ENCODE measurements at places on chromosomes 2 and 18.
A peak's percentile ranks its signal among the peaks of the same experiment; 100 is the strongest.

GRCh38 chr2:227010433-227010832 lies 153.6 kb downstream of the COL4A4 start:
- no peak for DNase-seq

GRCh38 chr2:188765522-188766470 lies 208.4 kb upstream of the COL3A1 start:
- DNase-seq: no peak

- DNase-seq: no peak
Measured at GRCh38 chr18:69954719-69955480, 7.2 kb upstream of the CD226 start.

DNA sequence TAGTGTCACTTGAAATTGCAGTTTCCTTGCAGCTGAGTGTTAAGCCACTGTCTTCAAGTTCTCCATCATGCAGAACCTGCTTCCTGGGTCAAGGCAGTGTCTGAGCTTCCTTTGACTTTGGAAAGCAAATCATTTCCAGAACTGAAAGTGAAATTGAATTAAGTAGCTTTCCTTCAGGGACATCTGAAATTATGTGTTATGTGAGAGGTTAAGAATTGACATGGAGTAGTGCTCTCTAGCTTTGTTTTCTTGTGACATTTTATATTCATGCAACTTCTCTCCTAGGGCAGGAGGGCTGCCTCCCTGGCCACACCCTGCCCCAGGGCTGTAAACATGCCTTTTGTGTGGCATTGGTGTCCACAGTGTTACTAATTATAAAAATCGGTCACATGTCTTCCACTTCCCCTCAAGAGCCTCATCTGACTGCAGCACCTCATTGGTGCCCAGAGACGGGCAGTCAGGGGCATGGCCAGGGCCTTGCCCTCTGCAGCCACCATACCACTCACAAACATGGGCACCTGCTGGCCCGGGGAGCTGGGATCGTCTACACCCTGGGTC lies 14.4 kb downstream of the RAB12 start:
- peak; percentile 86 for DNase-seq

DNA sequence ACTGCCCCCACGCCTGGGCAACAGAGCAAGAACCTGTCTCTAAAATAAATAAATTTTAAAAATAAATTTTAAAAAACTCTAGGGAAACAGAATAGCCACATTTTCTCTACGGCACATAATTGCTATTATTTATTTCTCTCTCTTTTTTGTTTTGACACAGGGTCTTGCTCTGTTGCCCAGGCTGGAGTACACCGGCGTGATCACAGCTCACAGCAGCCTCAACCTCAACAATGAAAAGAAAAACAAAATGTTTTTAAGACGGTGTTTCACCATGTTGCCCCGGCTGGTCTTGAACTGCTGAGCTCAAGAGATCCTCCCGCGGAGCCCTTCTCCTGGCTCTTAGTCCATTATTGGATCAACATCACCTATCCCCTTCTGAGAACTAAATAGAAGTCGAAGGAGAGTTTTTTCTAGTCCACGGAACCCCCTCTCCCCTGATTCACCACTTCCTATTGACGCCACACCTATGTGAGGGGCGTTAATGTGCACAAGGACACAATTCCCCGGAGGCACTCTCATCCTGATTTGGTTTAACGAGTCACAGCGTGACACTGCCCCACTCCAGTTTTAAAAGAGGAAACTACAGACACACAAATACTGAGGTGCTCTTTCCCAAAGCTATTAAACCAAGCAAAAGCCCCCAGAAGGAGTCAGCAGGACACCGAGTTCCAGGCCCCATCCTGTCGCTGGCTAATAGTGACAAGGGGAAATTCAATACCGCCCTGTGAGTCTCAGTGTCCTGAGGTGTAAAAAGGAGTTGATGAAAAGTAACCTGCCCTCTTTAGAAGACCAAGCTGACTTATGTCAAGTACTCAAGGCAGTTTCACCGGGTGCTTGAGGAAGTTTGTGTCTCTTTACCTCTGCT lies 1.1 kb downstream of the NPC1 start:
- DNase-seq: peak; percentile 57

DNA sequence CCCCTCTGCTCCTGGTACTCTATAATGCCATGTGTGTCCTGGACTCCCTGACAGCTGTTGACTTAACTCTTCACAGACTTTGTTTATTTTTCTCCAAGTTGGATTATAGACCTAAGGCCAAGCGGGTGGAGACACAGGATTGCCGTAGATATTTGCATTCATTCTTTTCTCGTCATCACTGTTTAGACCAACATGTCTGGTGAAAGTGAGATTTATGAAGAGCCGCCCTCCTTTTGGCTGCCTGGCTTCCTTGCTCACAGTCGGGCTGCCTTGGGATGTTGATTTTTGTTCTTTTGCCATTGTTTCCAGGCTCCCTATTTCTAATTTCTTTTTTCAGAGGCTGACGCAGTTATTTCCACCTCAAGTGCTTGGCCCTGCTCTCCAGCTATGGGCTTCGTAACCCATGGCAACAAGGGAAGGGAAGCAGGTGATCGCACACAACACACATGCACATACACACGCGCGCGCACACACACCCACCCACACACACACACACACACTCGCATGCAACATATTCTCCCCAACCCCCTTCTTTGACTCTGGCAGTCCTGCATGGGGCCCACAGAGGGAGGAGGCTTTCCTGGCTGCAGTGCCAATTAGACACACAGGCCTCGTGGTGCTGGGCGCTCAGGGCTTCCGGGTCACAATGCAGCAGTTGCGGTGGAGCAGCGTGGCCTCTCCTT lies 296.5 kb downstream of the MTX2 start:
- DNase-seq: no peak

DNA sequence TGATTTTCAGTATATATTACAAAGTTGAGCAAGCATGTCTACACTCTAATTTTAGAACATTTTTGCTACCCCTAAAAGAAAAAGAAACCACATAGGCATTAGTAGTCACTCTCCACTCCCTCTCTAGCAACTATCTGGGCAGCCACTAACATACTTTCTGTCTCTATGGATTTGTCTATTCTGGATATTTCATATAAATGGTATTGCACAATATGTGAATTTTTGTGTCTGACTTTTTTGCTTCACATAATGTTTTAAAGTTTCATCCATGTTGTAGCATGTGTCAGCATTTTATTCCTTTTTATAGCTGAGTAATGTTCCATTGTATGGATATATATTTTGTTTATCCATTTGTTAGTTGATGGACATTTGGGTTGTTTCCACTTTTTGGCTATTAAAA lies 232.5 kb upstream of the CTAGE1 start:
- DNase-seq: no peak

GRCh38 chr2:157264099-157264498 lies 6.6 kb downstream of the GALNT5 start:
- DNase-seq: no peak

- no peak for DNase-seq
Measured at GRCh38 chr18:37409878-37410277, 155.7 kb downstream of the CELF4 start.

DNA sequence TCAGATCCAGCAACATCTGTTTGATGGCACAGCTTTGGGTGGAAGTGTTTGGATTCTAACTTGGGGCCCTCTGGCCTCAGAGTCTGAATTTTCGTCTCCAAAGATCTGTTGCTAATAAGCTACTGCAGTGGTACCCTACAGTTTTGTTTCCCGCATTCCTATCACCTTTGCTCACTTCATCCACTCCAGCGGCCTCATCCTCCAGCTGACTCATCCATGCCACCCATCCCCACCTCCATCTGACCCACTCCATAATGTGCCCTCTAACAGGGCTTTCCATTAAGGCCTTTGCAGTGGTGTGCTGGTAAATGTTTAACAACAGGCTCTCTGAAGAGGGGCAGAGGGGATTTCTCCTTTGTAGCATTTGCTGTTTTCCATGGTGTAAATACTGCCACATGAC lies 225.5 kb downstream of the TGIF1 start:
- no peak for DNase-seq

- DNase-seq: no peak
Measured at GRCh38 chr2:101815739-101816391, 118.4 kb downstream of the MAP4K4 start.

GRCh38 chr2:172204309-172204708 lies 101.6 kb upstream of the DLX2 start:
- DNase-seq: no peak

- DNase-seq: no peak
Measured at GRCh38 chr2:169806586-169806985, 7.9 kb downstream of the SSB start.

DNA sequence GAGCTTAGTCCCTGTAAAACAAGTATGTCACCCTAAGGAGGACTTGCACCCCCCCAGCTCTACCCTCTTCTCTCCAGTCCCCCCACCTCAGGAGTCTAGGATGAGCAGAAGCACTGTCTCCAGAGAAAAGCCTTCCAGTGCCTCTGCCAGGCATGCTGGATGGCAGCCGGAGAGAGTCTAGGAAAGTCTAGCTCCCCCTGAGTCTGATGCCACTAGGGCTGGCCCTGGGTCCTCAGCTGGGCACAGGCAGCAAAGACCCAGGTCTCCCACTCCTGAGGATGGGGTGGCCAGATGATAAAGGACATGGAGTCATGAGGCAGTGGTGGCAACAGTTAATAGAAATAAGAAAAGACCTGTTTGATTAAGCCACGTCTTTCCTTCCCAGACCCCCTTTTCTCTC lies 225.6 kb downstream of the CYP26B1 start:
- no peak for DNase-seq

DNA sequence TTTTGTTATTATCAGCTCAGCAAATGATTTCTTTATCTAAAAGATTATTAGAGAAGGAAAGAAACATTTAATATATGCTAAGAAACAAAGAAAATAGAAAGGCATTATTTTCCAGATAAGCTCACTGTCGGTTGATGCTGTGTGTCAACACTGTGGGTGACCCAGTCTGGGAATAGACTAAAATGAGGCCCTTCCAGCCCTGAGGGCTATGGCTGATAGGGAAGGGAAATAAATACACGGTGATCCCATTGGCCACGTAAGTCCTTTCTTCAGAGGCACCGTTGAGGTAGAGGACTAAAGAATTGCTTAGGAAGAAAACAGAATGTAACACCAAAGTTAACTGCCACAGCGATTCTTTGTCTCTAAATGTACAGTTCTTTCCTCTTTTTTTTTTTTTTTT lies 1.8 kb downstream of the ABCB11 start:
- DNase-seq: no peak

- no peak for DNase-seq
Measured at GRCh38 chr2:1072250-1072649, 121.6 kb downstream of the SNTG2 start.

- DNase-seq: no peak
Measured at GRCh38 chr2:166372046-166372445, 3.7 kb downstream of the SCN9A start.

GRCh38 chr2:82730811-82731210 lies 1728.3 kb downstream of the SUCLG1 start:
- DNase-seq: no peak

DNA sequence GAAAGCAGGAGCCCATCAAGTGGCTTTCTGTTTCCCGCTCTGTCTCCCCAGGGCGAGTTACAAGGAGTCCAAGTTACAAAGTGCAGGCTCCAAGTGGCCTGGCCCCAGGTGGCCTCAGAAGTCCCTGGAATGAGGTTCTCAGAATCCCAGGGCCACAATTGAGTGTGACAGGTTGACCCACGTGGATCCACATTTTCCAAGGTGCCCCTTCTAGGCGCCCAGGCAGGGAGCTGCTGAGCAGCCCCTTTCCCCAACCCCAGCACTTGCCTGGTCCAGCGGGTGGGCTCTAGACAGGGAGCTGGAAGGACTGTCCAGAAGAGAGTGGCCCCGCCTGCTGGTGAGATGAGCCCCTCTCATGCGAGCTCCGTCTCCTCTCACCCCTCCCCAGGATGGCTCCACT lies 253.4 kb downstream of the CYP26B1 start:
- DNase-seq: no peak

- no peak for DNase-seq
Measured at GRCh38 chr2:168328421-168328820, 81.0 kb upstream of the STK39 start.

DNA sequence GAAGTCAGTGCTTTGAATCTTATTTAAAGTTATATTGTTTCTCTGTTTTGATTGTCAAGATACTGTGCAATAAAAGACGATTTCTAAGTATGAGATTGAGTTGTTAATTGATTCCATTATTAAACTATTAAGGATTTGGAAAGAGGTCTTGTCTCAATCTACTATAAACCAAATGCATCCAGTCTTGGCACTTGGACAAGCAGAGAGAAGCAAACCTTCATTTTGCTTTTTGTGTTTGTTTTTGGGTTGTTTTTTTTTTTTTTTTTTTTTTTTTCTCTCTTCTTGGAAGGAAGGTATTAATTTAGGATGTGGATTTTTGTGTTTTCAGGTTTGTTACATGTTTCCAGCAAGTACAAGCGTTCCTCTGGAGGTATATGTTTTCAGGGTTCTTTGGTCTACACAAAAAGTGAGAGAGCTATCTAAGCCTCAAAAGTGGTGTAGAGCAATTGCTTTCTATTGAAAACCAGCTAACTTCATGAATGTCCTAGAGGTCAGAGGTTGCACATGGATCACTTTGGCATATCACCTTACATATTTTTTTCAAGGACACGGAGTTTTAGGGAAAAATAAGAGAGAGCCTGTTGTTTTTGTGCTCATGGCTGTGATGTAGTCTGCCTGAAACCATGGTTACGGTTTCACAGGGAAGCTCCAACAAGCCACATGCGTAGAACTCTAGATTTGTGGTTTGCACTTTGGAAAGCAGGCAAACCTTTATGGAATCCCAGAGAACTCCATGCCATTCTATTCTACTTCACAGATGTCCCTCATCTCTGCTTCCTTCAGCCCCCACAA lies 1.8 kb downstream of the PRKCE start:
- DNase-seq: no peak

DNA sequence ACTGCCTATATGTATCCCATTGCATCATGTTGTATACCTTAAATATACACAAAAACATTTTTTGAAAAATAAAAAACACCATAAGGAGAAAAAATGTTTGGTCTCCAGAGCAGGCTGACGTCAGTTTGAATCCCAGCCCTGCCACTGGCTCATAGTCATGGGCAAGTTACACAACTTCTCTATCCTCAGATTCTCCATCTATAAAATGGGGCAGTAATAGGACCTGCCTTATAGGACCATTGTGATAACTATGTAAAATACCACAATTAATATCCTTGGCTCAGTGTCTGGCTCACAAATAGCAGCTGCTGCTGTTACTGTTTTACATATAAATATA lies 135.6 kb downstream of the SMAD7 start:
- DNase-seq: no peak

DNA sequence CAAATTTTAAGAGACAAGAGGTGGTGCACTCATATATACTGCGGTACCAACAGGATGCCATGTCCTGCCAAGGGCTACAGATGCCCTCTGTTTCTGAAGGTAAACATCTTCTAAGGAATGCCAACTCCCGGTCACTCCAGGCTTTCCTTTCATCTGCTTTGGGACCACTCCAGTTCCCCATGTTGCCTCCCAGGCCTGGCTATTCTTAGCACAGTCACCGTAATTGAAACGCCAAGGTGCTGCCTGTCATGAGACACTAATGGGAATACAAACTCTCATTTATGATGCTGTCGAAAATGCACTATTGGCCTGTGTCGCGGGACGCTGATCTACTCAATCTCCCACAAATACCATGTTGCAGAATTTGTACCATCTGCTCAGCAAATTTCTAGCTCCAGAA lies 79.6 kb downstream of the KLF7 start:
- no peak for DNase-seq

- DNase-seq: peak; percentile 75
Measured at GRCh38 chr18:59056706-59057492, 82.8 kb upstream of the SEC11C start.

- DNase-seq: no peak
Measured at GRCh38 chr2:128438586-128438985, 119.9 kb upstream of the HS6ST1 start.

All from inflammatory macrophage (primary cell).